ENCODE measurements at places on chromosomes 3 and 15.
A peak's percentile ranks its signal among the peaks of the same experiment; 100 is the strongest.

DNA sequence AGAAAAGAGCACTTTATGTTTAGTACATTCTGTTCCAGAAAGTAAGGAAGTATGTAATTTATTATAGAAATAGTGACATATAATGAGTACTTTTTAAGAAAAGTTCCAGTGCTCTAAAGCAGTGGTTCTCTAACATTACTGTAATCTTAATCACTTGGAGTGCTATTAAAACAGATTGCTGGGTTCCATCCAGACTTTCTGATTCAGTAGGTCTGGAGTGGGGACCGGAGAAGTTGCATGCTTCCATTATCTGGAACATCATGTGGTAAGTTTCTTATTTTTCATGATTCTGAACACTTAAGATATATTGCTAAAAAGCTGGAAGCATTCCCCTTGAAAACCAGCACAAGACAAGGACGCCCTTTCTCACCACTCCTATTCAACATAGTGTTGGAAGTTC lies 47.5 kb upstream of the ARL14 start:
- no peak for DNase-seq

DNA sequence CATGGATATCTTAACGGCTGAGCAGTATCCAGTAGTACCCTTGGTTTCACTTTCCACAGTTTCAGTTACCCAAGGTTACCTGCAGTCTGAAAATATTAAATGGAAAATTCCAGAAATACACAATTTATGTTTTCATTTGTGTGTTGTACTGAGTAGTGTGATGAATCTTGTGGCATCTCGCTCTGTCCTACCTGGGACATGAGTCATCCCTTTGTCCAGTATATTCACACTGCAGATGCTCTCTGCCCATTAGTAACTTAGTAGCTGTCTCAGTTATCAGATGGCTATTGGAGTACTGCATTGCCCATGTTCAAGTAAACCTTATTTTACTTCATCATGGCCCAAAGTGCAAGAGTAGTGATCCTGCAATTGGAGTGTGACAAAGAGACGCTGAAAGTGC lies 26.1 kb downstream of the GASK1A start:
- no peak for DNase-seq

DNA sequence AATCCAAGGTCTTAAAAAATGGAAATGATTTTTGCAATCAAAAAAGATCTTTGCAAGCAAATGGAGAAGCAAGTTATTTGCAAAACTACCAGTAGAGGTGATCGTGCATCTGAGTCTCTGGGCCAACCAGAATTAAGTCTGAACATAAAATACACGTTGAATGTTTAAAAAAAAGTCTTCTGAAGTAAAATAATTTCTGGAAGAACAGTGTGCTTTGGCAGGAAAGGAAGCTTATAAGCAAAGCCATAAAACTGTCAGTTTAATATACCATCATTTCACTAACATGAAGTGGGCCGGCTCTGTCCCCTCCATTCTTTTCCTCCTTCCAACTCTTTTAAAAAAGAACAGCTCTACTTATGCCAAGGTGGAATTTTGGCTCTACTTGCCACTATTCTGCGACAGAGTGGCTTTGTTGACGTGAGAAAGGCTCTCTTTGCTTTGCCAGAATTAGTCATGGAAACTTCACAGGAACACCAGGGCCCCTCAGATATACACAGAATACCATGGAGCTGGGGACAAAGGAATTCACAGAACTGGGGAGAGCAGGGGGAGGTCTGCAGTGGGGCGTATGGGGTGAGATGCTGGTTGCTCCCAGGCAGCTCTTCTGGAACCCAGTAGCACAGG lies 29.8 kb downstream of the FSTL1 start:
- DNase-seq = peak; percentile 83

GRCh38 chr3:10780243-10780642 lies 35.8 kb upstream of the SLC6A11 start:
- no peak for DNase-seq

DNA sequence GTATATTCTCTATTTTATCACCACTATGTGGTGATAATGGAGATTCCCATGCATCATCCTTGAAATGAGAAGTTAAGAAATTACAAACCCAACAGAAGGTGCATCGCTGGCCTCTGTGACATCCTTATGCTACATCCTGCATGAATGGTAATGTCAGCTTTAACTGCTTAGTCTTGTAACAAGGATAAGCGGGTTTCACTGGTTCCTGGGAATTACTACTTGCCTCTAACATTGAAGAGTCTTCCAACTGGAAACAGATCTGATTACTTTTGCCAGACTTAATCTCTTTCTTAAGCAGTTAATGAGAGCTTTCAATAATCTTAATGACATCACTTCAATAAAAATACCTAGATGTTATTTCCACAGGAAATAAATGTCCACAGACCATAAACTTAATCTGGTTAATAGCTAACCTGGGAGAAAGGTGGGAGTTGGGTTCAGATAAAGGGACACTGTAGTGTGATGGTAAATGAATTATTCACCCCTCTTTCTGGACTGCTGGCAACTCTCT lies 44.0 kb downstream of the FMN1 start:
- DNase-seq = no peak

GRCh38 chr3:41330465-41330864 lies 131.2 kb downstream of the CTNNB1 start:
- no peak for DNase-seq

DNA sequence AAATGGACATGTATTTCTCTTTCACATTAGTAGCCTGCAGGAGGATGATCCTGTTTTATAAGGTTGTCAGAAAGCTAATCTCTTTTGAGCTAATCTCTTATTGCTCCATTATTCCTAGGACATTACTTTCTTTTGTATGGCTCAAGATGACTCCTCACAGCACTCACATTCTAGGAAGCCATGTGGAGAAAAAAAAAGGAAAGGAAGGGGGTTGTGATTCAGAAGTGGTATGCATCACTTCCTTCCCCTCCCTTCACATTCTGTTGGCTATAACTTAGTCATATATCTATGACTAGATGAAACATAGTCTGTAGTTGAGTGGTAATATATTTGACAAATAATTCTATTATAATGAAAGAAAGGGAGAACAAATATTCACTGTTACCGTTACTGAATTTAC lies 168.8 kb upstream of the TTC14 start:
- peak; percentile 88 for DNase-seq

GRCh38 chr3:194800002-194800401 lies 114.3 kb downstream of the FAM43A start:
- DNase-seq = no peak

DNA sequence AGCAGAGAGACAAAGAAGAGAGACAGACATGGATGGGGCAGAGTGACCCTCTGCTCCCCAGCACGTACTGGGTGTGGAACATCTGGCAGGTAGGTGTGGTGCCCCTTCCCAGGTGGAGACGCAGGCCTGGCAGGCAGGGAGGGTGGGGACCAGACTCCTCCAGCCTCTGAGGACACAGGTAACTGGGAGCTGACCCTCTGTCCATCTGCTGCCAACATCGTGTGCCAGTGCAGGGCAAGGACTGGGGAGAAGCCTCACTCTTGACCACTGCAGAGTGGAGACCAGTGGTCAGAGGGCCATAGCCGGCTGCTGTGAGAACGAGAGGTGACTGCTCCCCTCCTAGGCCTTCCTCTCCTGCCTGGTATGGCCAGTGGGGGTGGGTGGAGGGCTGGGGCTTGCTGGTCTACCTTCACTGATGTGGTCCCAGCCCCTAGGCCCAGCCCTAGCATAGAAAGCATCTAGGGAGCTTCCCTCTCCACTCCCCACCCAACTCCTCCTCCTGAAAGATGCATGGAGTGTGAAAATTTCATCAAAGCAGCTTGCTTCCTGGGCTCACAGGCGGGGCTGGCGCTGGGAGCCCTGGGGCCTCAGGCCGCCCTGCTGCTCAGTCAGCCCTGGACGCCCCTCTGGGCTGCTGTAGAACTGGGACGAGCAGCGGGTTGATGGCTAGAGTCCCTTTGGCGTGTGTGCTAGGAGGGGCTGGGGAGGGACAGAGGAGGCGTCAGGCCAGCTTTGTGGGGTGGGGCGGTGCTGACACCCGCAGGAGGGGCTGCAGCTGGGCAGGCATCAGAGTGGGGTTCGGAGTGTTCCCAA lies 90.3 kb downstream of the PLXNA1 start:
- no peak for DNase-seq

DNA sequence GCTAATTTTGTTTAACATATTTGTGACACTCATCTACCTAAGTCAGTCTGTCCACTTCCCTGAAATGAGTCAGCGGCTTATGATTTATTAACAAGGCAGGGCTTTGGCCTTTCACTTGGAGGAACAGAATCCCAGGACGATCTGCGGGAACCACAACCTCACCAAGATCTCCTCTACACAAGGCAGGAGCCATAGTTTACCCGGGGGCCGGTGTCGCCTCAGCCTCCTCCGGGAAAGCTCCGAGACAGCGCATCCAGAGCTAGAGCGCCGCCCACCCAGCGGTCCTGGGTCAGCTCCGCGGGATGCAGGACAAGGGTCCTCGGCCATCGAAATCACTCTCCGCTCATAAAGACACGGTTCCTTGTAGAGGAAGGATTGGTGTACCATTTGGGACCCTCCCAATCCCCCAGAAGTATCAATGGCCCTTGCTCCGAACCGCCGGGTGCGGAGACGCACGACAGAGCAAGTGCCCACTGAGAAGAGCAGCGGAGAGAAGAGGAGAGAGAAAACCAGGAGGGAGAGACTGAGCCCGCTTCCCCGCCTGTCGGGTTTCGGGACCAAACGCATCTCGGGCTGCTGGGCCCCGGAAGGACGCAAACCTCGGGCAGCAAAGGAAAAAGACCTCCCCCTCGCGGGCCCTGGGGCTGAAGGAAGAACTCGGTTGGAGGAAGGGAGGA lies 13.1 kb upstream of the ALCAM start:
- peak; percentile 35 for DNase-seq

DNA sequence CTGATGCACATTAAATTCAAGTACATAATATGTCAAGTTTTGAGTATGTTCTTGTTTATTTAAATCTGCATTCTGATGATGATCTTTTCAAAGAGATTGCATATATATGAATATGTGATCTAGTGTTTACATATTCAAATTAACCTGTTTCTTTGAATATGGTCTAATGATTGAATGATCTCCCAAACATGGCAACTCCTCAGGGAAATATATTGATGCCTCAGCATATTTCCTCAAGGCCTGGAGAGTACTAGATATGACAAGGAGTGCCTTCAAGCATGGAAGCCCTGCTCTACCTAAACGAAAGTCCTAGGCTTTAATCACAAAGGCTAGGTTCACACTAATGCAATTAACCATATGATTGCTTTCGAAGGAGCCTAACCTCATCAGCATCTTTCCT lies 532.8 kb downstream of the ZIC1 start:
- DNase-seq = no peak

DNA sequence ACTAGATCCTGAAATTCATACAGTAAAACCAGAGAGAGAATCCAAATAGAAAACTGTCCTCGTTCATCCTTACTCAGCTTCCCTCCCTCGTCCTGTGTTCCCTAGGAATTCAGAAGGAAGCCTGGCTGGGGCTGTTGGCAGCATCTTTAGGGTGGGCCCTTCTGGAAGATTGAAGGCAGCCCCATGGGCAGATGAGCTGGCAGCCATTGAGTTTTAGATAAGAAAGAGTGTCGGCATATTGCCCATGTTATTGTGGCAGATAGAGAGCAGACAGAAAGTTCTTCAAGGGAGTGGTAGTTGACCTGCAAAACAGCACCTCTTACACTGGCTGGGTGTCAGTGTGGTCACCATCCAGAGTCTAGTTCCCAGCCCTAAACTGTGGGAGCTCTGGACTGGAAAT lies 23.5 kb downstream of the TMOD2 start:
- DNase-seq = no peak

GRCh38 chr3:169085827-169086226 lies 577.7 kb downstream of the MECOM start:
- no peak for DNase-seq

DNA sequence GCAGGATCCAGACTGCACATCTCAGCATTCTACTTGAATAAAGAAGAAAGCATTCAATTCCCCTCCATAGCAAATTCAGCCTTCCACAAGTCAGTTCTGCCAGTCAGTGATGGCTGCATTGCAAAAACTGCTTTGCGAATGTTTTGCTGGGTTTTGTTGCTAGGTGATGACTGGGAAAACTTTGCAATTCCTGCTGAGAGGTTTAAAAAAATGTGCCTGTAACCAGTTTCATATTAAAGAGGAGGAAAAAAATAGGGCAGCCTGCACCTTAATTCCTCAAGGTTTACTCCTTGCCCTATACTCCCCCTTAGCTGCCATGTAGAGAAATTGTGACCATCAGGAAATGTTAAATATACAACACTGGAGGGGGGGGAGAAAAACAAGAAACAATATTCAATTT lies 225.6 kb upstream of the ATP11B start:
- DNase-seq = no peak

DNA sequence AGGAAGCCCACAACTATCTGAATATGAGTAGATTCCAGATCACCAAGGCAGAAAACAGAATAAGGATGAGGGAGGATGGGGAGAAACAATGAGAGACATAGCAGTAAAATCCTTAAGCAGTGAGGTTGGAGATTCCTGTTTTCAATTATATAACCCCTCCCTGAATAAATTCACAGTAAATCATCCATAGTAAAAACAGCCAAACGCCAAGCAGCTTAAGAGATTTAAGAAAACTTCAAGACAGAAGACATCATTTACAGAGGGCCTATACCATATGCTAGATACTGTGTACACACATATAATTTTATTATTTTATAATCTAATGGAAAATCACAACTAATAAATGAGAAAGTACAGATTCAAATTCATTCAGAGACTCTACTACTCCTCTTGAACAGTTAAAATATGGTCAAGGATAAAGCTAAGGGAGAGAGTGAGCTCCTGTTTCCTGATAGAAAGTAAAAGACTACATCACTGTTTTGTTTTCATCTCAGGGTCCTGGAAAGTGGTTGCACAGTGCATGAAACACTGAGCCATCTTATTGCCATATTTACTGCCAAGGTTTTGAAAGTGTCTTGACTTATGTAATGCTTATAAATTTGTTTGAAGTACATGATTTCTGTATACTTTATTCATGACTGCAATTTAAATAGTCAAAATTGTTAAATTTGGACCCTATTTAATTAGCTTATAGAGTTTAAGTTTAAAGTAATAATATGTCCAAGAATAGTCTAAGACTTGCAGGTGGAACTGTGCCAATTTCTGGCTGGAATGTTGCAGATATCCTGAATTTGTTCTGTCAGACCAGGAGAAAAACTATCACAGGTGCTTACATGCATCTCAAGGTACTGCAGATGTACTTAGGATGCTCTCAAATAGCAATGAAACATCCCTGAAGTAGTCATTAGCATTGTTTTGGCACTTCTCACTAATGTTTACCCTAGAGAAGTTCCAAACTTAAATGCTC lies 141.4 kb downstream of the TBL1XR1 start:
- DNase-seq = peak; percentile 35

- no peak for DNase-seq
Observed at GRCh38 chr15:56058986-56059385, 65.6 kb upstream of the NEDD4 start.

DNA sequence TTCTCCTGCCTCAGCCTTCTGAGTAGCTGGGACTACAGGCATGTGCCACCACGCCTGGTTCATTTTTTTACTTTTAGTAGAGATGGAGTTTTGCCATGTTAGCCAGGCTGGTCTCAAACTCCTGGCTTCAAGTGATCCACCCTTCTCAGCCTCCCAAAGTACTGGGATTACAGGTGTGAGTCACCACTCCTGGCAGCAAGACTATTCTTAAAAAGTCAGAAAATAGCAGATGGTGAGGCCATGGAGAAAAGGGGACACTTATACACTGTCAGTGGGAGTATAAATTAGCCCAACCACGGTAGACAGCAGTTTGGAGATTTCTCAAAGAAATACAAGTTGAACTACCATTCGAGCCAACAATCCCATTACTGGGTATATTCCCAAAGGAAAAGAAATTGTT lies 603.3 kb upstream of the TBL1XR1 start:
- no peak for DNase-seq
